ENCODE measurements at places on chromosomes 1 and 21. TPM values are rescaled to one million over a fixed set of nuclear protein-coding genes. Genes with fewer than 3 reads are reported as not detected.

GRCh38 chr1:198667807-198668206, 29.0 kb downstream of the PTPRC start:
- DNase-seq = no peak

GRCh38 chr1:163320891-163321290, 863 bp upstream of the NUF2 start:
- no peak for DNase-seq

The CCDC24 gene
- polyA plus RNA-seq = 0.80 TPM

The LDLRAD1 gene
- not detected for polyA plus RNA-seq

The ANKRD35 gene
- polyA plus RNA-seq = 2.4 TPM

The SYCP1 gene
- not detected for polyA plus RNA-seq

The CHI3L2 gene
- polyA plus RNA-seq = 0.99 TPM
